ENCODE measurements at places on chromosomes 3 and 15. TPM values are rescaled to one million over a fixed set of nuclear protein-coding genes. Genes with fewer than 3 reads are reported as not detected.

SIN3A gene
- polyA plus RNA-seq: 16.0 TPM

DNA sequence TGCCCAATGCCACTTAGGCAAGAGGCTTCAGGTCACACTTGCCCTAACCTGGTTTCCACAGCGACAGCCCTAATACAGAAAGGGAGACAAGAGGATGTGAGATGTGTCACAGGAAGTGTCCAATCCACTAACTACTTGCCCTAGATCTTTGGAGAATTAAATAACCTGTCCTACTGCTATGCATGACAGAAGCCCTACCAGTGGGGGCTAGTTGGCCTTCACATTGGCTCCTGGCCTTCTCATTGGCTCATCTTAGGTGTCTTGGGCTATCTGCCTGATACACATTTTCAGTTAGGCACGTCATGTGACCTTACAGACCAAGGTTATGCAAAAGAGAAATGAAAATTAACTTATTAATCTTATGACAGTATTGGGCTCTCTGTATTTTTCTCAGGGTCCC lies 449.9 kb downstream of the FHIT start:
- DNase-seq: no peak

GRCh38 chr3:176075046-176075445 lies 1122.2 kb downstream of the TBL1XR1 start:
- DNase-seq: no peak

- no peak for DNase-seq
Measured at GRCh38 chr15:36810656-36811449, 231.4 kb downstream of the CDIN1 start.

HIGD2B gene
- polyA plus RNA-seq: not detected

DNA sequence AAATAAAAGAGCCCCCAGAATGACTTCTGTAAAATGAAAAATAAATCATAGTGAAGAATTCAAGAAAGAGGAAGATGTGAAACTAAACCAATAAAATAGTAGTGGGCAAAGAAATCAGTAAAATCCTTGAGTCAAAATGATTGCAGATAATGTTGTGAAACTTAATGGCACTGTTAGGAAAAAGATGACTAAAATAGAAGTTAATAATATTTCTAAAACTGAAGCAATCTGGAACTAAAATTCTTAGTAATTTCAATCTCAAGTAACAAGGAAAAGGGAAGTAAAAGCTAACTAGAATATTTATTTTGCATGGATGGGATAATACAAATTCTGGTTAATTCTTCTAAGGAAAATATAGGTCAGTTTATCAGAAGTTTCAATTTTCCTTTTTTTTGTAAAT lies 84.6 kb downstream of the TMCO5A start:
- DNase-seq: no peak

DNA sequence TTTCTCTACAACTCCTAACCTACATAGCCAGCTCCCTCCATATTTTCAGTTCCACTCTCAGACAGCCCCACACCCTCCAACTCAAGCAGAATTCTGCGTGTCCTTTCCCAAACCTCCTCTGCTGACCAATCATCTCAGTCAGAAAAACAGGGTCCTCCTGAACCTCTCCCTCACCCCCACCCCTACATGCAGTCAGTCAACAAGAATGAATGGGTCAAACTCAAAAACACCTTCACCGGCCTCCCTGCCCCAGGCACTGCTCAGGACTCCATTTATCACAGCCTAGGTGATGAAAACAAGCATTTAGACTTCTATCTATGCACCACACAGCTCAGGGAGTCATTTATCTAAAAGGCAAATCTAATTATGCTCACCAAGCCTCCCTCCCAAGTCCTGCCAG lies 32.4 kb downstream of the MYL3 start:
- no peak for DNase-seq

DNA sequence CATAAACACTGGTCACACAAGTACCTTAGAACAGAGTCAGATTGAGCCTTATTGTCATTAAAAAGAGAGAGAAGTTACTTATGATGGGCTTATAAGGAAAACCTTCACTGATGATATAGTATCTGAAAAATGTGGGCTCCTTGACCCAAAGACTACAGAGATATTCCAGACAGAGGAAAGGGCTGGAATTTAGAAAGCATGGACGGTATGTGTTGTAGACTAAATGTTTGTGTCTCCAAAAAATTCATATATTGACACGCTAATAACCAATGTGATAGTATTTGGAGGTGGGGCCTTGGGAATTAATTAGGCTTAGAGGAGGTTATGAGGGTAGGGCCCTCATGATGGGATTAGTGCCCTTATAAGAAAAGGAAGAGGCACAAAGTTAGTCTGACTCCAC lies 61.0 kb upstream of the DAZL start:
- DNase-seq: no peak

DNA sequence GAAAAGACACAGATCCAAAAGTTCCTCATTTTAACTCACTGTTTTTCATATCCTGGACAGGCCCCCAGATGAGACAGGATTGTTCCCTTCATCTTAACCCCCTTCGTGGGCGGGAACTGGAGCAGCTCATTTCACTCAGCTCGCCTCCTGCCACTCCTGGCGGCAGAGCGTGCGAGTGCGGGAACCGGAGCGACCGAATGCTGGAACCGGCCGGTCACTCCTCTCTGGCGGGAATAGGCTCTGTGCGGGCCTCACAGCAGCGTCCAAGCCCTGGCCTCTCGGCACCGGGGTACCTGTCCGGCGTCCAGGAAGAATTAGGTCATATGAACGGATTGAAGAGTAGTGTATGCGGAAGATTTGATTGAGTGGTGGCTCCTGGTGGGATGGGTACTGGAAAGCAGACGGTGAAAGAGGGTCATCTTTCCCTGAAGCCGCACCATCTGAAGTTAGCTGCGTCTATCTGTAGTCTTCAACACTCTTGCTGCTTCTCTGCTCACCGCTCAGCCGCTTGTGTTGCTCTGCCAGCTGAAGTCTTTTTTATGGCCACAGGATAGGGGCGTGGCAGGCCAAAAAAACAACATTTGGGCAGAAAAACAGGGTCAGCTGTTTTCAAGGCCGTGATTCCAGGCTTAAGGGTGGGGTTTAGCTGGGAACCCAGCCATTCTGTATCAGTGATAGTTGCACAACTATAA lies 42.3 kb upstream of the FXR1 start:
- no peak for DNase-seq

GRCh38 chr15:80154336-80154735 lies 1.5 kb downstream of the FAH start:
- DNase-seq: no peak

GRCh38 chr15:51680321-51680720 lies 982 bp upstream of the SCG3 start:
- no peak for DNase-seq

GOLGA8F gene
- not detected for polyA plus RNA-seq

GOLGA8K gene
- not detected for polyA plus RNA-seq

ZPLD1 gene
- not detected for polyA plus RNA-seq

ZNF774 gene
- polyA plus RNA-seq: not detected

LRRC49 gene
- not detected for polyA plus RNA-seq

GRCh38 chr3:145902166-145902565 lies 258.8 kb downstream of the PLOD2 start:
- DNase-seq: no peak

DNA sequence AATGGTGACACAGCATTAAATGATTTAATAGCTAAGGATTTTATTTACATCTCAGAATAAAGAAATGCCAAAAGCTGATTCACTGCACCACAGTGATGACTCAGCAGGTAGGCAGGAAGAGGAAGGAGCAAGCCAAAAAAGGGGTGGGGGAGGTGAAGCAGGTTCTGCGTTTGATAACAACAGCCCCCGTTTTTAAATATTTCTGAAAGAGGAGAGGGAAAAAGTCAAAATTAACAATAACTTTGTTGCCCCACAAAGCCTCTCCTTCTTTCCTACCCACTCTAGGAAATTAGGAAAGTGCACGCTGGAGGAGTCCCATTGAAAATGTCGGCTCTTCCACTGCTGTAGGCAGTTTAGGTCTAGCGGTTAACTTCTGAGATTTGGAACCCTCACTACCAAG lies 9.9 kb upstream of the CCDC54 start:
- no peak for DNase-seq

FOXL2NB gene
- not detected for polyA plus RNA-seq

DNA sequence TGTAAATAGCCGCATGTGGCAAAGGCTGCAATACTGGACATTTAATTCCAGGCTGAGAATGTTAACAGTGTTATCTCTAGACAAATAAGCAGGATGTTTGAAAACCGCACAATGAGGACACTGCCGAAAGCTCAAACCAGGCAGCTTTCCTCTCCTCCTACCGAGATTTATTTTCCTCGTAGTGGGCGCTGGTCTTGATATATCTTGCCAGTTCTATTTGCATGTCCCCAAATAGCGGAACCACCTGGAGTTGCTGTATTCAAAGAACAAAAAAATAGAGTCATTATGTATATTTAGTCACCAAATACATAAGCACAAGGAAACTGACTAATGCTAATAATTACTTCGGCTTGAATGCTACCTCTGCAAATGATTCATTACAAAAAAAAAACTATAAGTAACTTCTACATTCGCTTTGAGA lies 46.5 kb downstream of the CYFIP1 start:
- no peak for DNase-seq

DNA sequence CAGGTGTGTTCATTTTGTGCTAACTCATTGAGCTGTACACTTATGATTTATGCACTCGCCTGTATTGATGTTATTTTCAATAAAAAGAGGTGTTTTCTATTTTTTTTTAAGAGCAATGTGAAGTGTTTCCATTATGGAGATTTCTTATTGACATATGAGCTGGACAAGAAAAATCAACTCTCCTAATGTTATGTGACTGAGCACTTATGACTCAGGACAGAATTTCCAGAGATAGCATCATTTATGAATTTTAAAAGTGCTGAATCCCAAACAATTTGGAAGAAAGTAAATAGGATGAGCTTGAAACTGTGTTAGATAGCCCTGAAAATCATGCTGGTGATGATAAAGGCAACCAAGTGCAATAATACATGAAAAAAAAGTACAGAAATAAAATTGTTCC lies 118.9 kb downstream of the RFTN1 start:
- DNase-seq: no peak

DNA sequence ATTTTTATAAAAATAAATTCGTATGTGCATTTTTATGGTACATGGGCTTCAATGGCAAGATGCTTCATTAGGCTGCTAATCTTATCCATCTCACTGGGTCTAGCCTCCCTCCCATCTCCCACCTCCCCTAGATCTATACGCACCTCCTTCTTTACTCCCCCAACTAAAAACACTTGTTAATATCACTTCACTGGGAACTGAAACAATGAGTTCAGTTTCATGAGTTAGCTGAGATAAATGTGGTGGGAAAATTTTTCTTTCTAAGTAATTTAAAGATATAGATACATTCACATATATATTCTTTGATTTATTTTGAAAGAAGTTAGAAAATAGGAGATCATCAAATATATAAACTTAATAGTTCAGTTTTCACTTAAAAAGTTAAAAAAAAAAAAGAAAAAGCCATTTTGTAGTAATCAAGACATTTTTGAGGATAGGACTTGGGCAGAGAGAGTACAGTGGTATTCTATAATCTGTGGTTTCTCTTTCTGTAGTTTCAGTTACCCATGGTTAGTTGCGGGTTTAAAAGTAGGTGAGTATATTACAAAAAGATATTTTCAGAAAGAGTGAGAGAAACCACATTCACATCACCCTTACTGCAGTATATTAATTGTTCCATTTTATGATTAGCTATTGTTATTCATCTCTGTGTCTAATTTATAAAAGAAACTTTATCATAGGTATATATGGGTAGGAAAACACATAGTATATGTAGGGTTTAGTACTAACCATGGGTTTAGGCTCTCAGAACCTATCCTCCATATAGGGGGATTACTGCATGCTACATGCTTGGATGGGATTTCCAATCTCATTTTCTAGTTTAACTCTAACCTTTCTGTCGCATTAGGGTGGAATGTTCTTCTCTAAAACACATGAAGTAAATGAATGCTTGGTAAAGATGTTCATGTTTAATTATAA lies 316.0 kb upstream of the CBLB start:
- DNase-seq: peak; percentile 32

- DNase-seq: no peak
Measured at GRCh38 chr15:63595688-63596087, 1.5 kb upstream of the FBXL22 start.

TGM5 gene
- not detected for polyA plus RNA-seq

DNA sequence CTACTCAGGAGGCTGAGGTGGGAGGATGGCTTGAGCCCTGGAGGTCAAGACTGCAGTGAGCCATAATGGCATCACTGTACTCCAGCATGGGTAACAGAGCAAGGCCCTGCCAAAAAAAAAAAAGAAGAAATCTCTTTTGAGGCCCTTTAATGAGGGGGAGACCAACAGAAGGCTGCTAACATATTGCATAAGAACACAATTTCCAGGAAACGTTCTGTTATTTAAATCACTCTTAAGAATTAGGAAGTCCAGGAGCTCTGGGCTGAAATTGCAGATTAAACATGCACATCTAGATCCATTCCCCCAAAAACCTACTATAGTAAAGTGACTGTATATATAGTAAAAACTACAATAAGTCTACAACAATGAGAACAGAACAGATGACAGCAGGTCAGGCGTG lies 16.1 kb upstream of the BLM start:
- DNase-seq: no peak

GRCh38 chr15:65363306-65363705 lies 14.5 kb downstream of the IGDCC3 start:
- DNase-seq: no peak

DNA sequence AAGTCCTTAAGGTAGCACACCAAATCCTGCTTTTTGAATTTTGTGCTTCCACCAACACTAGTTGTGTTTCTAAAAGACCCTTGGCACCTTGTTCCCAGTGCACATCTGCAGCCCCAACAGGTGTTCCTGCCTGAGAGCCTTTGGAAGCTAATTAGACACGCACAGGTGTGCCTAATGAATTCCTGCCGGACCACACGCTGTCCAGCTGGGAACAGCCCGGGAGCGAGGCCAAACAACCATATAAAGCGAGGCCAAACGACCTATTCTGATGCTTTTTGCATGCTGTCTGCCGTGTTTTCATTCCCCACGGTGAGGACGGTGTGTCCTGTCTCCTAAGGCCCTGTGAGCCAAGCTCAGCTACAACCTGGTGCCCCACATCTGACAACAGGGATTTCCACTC lies 99.5 kb downstream of the ATG7 start:
- no peak for DNase-seq

DNA sequence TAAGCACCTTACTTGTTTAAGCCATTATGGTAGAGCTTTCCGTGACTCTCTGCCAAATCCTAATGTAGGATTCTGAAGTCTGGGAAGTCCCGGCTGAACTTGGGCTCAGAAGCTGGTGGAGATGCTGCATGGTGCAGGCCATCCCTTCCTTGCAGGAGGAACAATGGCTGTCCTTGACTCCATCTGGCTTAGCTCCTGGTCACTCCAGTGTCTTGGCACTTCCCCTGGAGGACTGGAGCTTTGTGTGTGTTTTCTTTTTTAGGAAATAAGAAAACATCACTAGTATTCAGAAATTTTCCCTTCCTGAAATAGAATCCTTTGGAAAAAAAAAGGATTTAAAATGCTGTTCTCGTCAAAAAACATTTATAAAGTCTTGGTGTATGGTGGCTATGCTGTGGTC lies 209.3 kb upstream of the ROPN1 start:
- no peak for DNase-seq
